ENCODE measurements at places on chromosomes 13 and 19.
A peak's percentile ranks its signal among the peaks of the same experiment; 100 is the strongest.

DNA sequence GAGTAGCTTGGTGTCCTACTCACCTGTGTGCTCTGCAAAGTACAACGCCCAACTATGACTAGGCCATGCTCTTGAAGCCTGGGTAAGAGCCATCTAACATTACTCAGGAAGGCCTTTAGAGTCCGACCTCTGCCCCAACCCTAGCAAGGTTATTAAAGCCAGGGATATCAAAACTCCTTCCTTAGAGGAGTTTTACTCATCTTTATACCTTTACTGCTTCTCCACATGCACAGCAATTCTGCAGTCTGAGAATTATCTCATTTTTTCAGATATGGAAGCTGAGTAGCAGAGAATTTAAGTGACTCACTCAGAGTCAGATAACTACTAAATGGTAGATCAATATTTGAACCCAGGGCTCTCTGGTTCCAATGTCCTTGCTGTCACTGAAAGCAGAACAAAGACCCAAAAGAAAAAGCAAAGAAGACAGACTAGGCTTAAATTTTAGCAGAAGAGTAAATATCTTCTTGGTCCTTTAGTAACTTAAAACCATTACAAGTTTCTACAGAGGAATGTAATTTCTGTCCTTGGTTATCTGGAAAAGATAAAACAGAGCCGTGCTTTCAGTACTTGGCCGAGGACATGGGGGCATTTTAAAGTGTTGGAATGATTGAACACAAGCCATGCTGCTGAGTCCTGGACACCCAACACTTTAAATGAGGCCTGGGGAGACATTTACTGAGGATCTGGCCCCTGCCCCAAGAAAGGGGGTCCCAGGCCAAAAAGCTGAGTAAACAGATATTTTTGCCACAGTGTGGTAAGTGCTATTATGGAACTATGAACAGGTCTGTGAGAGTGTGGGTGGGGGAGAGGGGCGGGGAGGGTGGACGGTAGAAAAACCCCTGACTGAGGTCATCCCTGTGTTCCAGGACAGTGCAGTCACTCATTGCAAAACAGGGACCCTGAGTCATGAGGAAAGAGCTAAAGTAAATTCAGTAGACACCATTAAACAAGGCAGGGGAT, 18.4 kb upstream of the KPNA3 start:
- DNase-seq: no peak

- DNase-seq: no peak
Observed at GRCh38 chr13:25196971-25197370, 24.9 kb upstream of the AMER2 start.

GRCh38 chr19:1572795-1573194, 4.7 kb upstream of the MEX3D start:
- DNase-seq: no peak

GRCh38 chr19:18208098-18208951, 4.5 kb upstream of the RAB3A start:
- no peak for DNase-seq

DNA sequence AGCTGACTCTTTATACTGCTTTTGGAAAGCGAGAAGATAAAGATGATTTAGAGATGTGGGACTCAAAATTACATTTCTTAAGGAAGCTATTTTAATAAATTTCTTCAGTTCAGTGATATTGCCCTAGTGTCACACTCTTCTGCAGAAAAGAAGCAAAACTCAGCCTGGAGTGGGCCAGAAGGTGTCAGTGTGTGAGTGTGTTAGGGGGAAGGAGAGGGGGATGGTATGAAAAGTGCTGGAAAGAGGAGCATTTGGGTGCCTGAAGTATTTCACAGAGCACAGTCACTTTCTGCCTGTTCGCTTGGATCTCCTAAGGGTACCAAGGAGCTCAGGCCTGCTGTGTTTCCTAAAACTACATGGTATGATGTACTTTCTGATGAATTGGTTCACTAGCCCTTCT, 84.5 kb upstream of the FRY start:
- DNase-seq: no peak

DNA sequence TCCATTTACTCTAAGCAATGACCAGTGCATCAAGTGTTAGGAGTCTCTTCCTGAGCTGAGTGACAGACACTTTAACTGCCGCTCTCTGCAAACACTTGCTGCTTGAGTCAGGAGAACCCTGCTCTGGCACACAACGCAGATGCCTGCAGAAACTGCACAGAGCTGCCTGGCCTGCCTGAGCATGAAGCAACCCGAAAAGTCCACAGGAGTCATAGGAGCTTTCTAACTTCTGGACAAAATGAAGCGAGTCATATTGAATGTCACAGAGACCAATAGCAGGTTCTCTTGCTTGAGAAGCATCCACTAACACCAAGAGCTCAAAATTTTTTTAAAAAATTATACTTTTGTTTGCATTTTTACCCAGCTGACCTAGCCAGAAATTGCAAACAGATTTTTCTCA, 232.4 kb downstream of the LHFPL6 start:
- DNase-seq: no peak

DNA sequence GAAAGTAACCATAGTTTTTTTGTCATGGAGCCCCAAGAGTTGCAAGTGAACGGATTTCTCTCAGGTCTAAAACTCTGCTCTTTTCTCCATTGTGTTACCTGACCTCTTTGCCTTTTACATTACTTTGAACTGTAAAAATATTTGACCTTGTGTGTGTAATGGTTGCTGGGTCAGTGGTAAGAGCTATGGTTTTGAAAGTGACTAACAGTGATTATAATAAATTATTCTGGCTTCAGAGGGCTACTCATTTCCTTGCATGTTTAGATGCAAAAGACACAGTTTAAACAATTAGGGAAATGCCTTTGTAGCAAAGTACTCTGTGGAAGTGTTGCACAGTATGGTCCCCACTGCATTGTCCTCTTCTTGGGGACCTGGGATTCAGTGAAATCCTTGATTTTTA, 29.3 kb upstream of the PSG8 start:
- no peak for DNase-seq

GRCh38 chr13:28544026-28544425, 49.1 kb upstream of the FLT1 start:
- no peak for DNase-seq

GRCh38 chr19:566844-567243, 5.6 kb upstream of the BSG start:
- DNase-seq: no peak

GRCh38 chr13:114115796-114116195, 16.6 kb downstream of the RASA3 start:
- DNase-seq: no peak

GRCh38 chr19:14366529-14366928, 14.7 kb upstream of the ADGRE5 start:
- DNase-seq: peak; percentile 87

- DNase-seq: no peak
Observed at GRCh38 chr13:48214519-48215121, 18.4 kb upstream of the ITM2B start.

- no peak for DNase-seq
Observed at GRCh38 chr13:50916701-50917184, 7.2 kb downstream of the RNASEH2B start.

DNA sequence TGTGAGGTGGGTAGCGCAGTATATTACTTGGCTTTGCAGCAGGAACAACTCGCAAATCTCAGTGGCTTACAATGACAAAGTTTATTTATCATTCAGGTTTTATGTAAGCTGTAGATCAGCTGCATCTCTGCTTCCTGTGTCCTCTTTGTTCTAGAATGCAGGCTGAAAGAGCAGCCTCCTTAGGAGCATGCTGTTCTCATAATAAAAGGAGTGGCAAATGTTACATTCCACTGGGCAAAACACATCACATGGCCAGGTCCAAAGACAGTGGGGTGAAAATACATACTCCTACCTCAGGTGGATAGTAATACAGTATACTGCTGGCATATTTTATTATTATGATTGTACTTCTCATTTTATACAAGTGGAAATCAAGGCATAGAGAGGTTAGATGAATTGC, 1.2 kb upstream of the CSNK1A1L start:
- DNase-seq: no peak

DNA sequence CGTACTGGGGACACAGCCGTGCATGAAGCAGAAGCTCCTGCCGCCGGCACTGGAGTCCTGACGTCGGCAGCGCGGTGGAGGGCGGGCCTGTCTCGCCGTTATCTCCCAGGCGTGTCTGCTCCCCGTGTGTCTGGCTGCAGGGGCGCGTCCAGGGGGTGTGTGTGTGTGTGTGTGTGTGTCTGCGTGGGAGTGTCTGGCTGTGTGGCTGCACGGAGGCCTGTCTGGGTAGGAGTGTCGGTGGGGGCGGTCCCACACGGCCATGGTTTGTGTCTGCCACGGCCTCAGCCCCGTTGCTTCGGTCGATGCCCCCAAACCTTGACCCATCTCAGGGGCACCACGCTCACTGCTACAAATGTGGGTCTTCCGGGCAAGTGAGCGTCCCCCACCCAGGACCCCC, 18.3 kb downstream of the ARID3A start:
- no peak for DNase-seq

GRCh38 chr13:107799001-107799400, 416.3 kb downstream of the LIG4 start:
- no peak for DNase-seq

DNA sequence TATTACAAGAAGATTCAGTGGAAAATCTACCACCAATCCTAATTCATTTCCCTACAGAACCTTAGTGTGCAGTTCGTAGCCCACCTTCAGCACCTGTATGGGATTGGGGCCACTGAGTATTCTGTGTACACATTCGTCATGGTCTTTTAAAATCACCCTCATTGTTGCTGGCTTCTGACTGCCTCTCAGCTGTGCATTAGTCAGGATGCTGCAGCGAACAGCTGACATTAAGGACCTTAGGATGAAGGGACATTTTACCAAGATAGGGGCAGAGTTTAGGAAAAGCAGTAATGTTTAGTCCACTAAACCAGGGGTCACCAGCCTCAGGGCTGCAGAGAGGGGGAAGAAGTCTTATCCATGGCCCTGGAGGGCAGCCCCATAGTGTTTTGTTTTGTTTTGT, 176.5 kb downstream of the COL4A1 start:
- no peak for DNase-seq

DNA sequence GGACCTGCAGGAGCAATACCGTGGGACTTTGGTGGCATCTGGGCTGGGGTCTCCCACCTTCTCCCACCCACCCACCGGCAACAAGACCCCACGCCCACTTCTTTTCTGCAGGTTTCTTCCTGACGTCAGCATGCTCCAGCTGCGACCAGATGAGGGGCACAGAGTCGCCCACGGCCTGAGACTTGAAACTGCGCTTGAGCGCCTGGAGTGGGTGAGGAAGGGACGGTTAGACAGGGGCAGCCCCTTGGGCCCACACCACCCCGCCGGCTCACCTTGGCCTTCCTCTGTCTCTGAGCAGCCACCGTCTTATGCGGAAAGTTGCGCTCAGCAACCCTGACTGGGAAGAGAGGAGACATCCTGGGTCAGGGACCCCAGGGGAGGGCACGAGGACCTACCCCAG, 2.2 kb downstream of the GARIN5B start:
- no peak for DNase-seq

- DNase-seq: no peak
Observed at GRCh38 chr13:20553311-20553710, 13.6 kb upstream of the IFT88 start.

DNA sequence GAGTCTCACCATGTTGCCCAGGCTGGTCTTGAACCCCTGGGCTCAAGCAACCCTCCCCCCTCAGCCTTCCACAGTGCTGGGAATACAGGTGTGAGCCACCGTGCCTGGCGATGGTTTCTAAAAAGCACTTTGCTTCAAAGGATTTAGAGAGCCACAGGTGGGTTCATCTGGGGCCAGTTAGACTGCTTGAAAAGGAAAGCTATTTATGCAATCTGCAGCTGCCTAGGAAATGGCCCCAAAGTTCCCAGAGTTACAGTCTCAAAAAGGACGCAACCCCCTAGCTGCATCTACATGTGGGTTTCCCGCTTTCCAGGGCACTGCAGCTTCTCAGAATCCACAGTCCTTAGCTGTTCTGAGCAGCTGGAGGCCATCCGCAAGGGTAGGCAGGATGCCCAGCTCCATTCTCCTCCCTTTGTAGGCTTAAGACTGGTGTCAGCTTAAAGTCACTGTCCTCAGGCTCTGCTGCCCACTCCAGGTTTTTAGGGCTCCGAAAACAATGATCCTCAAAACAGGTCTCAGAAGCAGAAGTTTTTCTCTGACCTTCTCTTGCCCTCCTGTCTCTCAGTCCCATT, 41.4 kb downstream of the ZNF823 start:
- no peak for DNase-seq

- DNase-seq: no peak
Observed at GRCh38 chr13:110643324-110643723, 28.0 kb downstream of the NAXD start.

DNA sequence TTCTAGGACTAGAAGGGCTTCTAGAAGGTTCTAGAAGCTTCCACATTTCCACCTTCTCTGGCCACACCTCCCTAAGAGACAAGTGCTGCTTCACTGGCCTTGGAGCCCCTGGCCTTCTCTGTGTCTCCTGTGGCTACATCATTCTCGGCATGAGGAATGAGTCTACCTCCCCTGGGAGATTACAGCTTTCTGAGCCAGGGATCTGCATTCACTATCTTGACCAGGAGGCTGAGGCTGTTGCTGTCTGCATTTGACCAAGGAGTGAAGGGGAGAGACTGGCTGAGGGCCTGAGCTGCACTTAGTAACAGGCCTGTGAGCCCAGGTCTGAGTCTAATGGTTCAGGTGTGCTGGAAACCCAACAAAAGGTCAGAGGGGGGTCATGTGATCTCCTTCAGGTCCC, 5.3 kb downstream of the CPAMD8 start:
- no peak for DNase-seq

- no peak for DNase-seq
Observed at GRCh38 chr13:107845911-107846310, 369.4 kb downstream of the LIG4 start.

GRCh38 chr13:49690133-49690994, 922 bp downstream of the EBPL start:
- DNase-seq: no peak

- no peak for DNase-seq
Observed at GRCh38 chr19:15072930-15073647, 8.9 kb upstream of the OR1I1 start.

DNA sequence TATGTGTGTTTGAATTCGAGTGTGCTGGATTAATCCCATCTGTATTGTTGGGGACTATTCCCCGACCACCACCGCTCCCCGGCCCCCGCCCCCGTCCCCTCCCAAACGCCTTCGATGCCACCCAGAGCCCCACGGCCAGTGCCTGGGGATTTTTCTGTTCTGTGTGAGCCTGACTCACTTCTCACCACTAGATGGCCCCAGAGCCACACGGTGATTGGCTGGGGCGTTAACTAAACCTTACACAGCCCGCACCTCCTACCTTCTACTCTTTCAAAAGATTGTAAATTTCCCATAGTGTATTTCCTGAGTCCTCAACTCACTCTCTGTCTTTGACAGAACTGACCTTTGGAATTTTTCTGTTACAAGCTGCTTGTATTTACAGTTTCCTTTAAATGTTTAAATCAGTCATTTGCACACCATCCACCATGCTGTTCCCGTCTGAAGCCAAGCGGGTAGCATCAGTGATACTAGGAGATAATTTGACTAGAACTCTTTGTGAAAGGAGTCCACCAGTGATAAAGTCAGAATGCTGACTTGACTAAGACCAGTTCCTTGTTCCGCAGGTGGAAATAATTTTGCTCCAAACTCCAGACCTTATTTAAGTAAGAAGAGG, 61.4 kb downstream of the RFX2 start:
- peak; percentile 59 for DNase-seq

- no peak for DNase-seq
Observed at GRCh38 chr13:43329702-43330101, 306.3 kb downstream of the DNAJC15 start.

Measured in stimulated activated CD4-positive, alpha-beta T cell treated with anti-CD3 and anti-CD28 coated beads, Interleukin-12 subunit alpha, Interleukin-12 subunit beta, amount 100 ng/mL, for 48 hours (primary cell).